Fibroblast of gingiva (primary cell): ENCODE measurements at places on chromosomes 12 and 14.
A peak's percentile ranks its signal among the peaks of the same experiment; 100 is the strongest.

DNA sequence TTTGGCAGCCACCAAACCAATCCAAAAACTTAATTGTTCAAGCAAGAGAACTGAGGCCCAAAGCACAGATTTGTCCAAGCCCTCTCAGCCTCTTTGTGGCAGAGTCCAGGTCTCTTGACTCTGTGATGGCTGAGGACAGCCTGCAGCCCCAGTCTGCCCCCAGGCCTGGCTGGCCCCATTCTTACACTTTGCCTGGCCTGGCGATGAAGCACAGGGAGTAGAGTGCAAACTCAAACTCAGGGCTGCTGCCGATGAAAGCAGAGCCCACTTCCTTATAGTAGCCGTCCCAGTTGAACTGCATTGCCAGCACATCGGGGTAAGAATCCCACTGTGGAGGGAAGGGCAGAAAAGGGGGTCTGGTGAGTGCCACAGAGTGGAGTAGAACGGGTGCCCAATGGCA, 5.6 kb upstream of the RPAP3 start:
- DNase-seq = no peak

DNA sequence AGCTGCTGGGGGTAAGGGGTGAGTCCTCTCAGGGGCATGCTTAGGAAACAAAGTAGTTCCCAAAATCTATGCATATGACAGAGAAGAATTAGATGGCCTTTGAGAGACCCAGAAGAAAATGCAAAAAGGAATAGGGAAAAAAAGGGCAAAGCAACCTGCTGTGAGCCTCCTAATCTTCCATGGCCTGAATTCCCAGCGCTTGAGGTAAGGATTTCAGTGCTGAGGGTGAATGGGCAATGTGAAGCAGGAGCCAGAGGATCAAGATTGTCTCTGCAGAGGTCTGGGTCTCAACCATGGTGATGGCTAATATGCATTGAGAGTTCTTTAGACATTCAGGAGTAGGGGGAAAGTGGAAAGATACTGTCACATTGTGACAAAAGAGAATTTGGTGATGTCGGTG, 31.5 kb downstream of the GPR65 start:
- no peak for DNase-seq

DNA sequence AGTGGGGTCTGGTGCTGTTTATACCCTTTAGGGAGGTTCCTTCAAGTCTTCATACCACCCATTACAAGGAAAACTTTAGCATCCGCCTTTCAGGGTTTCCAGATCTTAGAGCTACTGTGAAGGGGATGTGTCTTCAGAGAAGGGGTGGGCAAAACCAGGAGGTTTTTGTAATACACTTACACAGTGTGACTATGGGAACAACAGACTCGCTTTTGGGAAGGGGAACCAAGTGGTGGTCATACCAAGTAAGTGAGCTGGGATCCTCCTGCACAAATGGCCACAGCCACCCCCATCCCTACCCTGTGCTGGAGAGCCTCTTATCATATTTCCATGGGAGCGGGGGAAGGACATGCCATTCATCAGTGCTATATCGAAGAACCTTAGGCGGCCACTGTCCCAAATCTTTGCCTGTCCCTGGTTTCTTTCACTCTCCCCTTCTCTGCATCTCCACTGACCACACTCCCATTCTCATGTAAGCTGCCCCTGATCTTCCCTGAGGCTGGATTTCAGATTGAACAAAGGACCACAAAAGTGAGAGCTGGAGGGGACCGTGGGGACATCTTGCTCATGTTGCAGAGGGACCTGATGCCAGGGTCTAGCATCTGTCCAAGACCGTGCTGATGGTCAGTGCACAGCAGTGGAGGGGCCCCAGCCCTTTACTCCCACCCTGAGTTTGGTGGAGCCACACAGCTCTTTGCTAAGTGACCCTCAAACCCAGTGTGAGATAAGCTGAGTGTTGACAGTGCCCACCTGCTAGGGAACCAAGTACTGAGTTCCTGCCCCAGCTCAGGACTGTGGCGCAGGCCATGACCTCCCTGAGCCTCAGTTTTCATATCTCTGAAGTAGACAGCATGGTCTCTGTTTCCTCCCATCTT, 51.4 kb downstream of the DAD1 start:
- DNase-seq = no peak

- DNase-seq = no peak
Measured at GRCh38 chr12:8493084-8493483, 20.2 kb upstream of the CLEC4D start.

- no peak for DNase-seq
Measured at GRCh38 chr14:65783576-65783975, 371.0 kb downstream of the FUT8 start.

DNA sequence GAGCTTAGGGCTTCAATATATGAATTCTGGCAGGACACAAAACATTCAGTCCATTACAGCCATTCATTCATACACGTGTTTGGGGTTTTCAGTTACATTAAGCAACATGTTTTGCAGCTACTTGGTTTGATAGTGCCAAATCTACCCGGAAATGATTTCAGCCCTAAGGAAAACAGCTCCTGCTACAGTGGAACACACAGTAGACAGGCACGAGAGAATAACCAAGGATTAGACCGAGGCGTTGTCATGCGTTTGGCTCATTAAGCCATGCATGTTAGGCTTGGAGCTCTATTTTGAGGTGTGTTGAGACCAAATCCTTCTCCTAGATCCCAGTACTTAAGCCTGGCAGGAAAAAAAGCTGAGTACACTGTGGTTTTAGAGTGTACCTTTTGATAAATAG, 177.4 kb downstream of the PRKCH start:
- peak; percentile 80 for DNase-seq

GRCh38 chr14:68154275-68154674, 334.7 kb downstream of the RAD51B start:
- DNase-seq = no peak

DNA sequence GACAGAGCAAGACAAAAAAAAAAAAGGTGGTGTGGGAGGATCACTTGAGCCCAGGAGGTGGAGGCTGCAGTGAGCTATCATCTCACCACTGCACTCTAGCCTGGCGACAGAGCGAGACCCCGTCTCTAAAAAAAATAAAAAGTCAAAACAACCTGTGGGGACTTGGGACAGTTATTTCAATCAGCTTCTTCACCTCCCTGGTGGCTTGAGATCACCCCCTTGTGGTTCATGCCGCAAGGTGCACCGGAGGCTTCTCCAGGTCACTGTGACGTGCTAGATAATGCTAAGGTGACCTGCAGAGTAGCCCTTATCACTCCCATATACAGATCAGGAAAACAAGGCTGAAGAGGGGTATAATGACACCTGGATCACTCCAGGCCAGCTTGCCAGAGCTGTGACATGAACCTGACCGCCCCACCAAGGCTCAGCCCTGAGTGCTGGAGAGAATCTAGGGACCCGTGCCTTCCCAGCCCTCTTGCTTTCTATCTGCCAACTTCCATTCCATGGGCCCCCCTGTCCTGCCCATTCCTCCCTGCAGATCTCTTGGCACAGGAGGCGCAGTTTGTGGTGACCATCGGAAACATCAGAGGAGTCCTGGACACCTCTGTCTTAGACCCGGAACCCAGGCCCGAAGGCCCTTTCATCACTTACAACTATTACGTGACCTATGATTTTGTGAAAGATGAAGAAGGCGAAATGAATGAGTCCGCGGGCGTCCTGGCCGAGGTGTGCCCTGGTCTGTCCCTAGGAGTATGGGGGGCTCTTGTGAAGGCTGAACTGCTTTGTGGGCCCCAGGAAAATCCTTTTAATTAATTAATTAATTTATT, 8.1 kb downstream of the LRRC43 start:
- DNase-seq = peak; percentile 26

- no peak for DNase-seq
Measured at GRCh38 chr12:116647813-116648212, 88.6 kb downstream of the MAP1LC3B2 start.

GRCh38 chr12:52942066-52942900, 6.6 kb upstream of the KRT18 start:
- DNase-seq = no peak

DNA sequence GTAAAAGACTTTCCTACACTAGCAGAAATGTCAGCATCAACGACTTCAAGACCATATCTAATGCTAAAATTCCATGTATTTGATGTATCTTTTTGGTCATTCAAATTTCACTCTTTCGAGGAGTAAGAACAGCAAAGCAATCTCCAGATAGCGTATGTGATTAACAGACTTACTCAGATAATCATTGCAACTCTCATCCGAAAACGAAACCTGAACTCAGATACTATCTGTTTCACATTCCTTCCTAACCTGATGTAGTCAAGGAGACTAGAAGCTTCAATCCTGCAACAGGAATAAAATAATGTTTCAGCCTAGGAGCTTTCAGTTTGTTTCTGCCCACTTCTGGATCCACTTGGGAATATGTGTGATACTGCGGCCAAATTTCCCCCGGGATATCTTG, 286.3 kb downstream of the NUAK1 start:
- no peak for DNase-seq

- DNase-seq = no peak
Measured at GRCh38 chr12:45289245-45290215, 73.6 kb downstream of the ANO6 start.
